Suppressor macrophage (primary cell): ENCODE measurements at places on chromosomes 2 and 18.
A peak's percentile ranks its signal among the peaks of the same experiment; 100 is the strongest.

DNA sequence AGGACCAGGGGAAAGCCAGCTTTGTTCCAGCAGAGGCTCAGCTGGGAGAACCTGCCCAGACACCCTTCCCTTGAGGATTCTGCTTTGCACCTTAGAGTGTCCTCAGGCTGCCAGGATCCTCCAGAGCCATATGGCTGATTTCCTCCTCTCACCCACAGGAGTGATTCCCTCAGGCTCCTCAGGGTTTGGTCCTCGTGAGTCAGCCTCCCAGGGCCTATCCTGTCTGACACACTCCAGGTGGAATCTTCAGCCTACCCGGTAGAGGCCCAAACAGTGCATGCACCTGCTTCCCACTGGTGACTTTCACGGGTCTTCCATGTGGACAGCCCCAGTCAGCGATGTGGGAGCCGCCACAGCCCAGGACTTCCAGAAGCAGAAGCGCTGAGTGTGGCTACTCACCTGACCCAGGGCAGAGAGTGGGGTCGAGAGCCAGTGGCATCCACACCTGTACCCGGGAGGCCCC is 73.3 kb downstream of the TFCP2L1 start:
- no peak for DNase-seq

- no peak for DNase-seq
These were observed 2.5 kb downstream of the PXDN start for GRCh38 chr2:1741851-1742250.

DNA sequence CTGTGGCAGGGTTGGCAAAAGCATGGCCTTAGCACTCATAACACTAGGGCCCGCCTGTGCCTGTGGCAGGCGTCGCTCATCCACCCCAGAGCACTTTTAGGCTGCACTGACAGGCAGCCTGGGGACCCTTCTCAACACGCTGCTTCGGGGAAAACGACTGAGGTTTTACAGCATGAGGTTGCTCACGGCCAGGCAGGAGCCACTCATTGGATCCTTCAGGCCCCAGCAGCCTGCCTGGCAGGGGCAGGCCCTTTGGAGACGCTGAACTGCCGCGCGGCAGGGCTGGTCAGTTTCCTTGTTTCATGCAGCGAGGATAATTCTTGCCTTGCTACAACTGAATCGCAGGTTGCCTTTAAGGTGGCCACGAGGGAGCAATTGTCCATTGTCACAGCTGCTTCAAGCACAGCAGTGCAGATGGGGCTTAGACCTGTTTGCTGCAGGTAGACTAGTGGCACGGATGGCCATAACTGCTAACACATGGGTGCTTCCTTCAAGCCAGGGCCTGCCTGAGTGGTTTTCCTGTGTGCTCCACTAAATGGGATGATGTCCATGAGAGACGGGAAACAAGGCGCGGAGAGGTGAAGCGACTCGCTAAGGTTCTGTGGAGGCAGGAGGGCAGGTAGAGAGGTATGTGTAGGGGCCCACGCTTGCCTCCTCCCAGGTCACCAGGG is 49.9 kb upstream of the HS6ST1 start:
- no peak for DNase-seq

- no peak for DNase-seq
These were observed 301.7 kb downstream of the EIPR1 start for GRCh38 chr2:3075991-3076340.

DNA sequence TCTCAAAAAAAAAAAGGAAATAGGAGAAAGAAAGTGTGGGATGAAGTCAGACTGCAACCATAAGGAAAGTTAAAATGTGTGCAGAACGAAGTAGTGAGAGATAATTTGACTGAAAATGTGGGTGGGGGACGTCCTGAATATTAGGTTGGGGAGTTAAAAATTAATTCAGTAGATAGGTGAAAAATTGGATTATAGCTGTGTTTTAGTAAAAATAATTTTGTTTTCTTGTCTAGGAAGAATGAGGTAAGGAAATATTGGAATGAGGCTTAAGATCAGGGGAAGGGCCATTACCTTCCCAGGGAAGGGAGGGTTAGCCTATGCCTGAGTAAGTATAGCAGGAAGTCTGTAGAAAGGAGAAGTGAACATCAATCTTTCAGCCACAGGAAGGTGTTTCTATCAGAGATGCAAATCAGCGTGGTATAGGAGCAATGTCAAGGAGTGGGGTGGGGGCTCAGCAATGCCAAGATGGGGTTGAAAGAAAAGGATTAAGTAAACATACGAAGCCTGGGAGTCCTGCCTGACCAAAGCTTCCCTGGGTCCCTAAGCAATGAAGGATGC is 250.9 kb downstream of the PIEZO2 start:
- DNase-seq = no peak

DNA sequence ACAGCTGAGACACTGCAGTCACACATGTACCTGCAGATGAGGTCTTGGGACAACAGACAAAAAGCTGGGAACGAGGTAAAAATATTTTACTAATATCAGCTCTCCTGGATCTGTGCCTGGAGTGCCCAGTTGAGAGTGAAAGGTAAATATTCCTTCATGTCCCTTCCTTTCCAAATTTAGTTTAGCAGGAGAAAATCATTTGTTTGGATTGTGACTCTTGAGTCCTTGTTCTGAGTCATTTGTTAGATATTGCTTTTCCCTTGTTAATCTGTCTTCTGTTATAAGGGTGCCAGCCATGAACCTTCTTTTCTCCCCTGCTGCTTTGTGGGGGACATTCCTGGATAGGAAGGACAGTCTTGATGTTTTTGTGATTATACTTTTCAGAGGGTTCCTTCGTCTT is 329.2 kb downstream of the DSC3 start:
- DNase-seq = no peak

DNA sequence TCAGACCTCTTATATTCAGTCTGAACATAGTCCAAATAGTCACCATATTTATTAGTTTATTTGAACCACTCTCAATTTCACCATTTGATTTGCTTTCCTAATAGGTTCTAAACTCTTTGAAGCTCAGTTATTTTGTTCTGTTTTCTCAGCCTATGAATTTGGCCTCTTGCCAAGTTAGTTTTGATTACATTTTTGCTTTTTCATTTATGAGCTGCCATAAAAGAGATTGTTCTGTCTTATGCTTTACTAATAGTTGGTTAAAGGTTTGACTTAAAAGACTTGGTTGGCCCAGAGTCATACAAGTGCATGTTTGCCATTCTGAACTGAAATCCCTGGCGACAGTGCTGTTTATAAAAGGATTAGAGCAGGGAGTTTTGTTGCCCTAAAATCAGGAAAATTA is 85.9 kb upstream of the RANBP2 start:
- no peak for DNase-seq

- DNase-seq = no peak
These were observed 256.0 kb downstream of the EIPR1 start for GRCh38 chr2:3121601-3122000.

- DNase-seq = no peak
These were observed 45.4 kb upstream of the PPP4R1 start for GRCh38 chr18:9659499-9660375.

DNA sequence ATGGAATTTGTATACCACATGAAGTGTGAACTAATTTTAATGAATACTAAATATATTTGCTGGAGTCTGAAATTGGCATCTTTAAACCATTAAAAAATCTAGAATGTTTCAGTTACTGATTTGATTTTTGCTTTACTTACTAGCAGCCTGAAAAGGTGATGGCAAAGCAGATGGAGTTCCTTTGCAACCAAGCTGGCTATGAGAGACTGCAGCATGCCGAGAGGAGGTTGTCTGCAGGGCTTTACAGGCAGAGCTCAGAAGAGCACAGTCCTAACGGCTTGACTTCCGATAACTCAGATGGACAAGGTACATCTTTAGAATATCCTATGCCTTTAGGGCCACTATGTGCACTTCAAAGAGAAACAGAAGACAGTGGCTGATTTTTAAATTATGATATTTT is 36.5 kb downstream of the NAB1 start:
- no peak for DNase-seq

- no peak for DNase-seq
These were observed 283.0 kb downstream of the MYCN start for GRCh38 chr2:16223161-16223840.

- peak; percentile 15 for DNase-seq
These were observed 42.1 kb downstream of the FARSB start for GRCh38 chr2:222613715-222614331.

- no peak for DNase-seq
These were observed 315.5 kb upstream of the MYT1L start for GRCh38 chr2:2646433-2647051.

DNA sequence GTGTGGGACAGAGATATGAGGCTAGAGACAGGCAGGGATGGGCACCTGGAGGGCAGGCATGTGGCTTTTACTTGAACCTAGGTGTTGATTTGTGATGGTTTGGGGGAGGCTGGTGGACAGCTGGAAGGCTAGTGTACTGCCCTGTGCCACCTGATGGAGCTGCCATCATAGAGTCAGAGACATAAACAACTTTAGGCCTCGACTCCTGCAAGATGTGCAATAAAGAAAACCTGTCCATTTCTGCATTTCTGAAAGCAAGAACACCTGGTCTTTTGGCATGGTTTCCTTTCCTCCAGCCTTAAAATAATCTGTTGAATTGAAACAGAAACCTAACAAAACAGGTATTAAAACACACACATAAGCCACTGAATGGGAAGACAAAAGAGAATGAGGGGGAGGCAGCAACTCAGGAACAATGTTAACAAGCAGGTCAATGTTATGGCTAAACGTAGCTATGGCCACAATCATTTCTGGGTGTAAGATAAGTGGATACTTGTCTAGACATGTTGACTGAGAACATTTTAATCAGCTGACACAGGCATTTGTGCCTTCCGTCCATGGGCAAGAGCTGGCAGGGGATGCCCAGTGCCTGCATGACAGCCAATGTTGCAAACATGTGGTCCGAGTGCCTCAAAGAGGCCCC is 87.8 kb downstream of the KCTD1 start:
- DNase-seq = no peak

DNA sequence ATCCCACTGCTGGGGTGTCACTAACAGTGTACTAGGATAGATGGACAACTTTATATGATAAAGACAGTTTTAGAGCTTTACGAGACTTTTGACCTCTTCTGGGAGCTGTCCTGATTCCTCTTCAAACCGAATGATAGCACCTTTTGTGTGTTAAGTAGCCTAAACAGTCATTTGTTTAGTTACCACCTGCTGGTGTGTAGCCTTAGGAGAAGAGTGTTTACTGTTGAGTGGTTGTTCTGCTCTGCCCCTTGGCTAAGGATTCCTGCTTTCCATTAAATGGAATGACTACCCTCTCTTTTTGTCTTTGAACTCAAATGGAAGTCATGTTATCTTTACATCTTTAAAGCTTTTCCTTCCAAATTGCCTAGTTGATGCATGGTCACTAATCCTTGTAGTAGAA is 28.0 kb upstream of the MGAT5 start:
- no peak for DNase-seq

GRCh38 chr2:34353509-34354113 is 754.5 kb upstream of the FAM98A start:
- DNase-seq = no peak

DNA sequence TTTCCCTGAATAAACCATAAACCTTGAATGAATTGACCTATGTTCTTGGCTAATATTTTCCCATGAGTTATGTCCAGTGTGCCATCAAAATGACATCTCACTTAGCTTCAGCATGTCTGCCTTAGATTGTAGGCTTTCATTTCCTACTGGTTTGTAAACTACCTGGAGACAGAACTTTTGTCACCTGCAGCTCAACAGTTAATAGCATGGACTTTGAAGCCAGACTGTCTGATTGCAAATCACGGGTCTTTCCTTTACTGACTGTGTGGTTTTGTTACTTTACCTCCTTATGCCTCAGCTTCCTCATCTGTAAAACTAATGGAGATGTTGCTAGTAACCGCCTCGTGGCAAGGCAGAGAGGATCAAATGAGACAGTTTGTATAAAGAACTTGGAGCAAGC is 187.1 kb downstream of the SUCLG1 start:
- no peak for DNase-seq

- DNase-seq = no peak
These were observed 123.9 kb downstream of the RDH14 start for GRCh38 chr2:18436503-18437005.

GRCh38 chr18:40006634-40007033 is 1948.4 kb upstream of the PIK3C3 start:
- no peak for DNase-seq

- no peak for DNase-seq
These were observed 5.0 kb upstream of the SMAD2 start for GRCh38 chr18:47935321-47936055.

DNA sequence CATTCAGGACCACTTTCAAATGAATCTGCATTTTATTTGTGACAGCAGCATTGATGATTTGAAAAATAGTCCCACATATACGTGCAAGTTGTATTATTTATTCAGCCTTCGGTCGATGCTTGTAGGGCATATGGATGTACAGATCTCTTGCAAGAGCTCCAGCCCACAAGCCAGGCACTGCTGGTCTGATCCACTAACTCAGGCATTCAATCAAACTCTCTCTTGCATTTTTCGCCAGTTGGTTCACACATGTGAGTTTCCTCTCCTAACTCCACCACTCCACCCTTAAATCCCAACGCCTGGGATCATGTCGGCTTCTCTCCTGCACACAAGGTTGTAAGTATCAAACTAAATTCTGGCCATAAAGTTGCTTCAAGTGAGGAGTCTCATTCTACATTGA is 318.7 kb downstream of the CYP26B1 start:
- DNase-seq = no peak

DNA sequence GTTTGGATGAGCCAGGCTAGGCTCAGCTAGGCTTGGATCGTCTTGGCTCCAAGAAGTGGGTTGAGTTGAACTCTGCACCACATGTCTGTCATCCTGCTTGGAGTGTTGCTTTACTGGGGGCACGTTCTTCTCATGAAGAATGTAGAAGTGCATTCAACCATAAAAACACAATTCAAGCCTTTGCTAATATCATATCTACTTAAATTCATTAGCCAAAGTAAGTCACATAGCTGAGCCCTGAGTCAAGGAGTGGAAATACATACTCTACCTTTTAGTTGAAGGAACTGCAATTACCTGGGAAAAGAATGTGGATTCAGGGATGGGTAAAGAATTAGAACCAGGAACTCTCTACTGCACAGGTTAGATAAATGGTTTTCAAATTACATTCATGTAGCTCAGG is 360.4 kb upstream of the KCNH7 start:
- DNase-seq = no peak

DNA sequence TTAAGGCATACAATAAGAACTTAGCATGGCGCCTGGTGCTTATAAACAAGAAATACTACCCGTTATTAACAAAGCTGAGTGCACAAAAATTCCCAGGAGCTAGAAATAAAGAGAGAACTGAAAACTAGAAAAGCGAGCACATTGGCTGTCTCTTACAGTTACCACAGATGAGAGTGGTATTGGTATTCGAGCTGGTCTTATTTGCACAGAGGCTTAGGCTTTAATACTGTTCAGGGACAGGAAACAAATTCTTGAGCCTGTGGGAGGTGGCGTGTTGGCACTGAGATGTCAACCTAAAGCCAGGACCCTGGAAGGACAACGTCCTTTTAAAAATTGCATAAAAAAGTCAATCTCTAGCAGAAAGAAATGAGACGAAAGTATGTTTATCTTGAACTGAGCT is 67.3 kb upstream of the IGFBP2 start:
- DNase-seq = no peak

DNA sequence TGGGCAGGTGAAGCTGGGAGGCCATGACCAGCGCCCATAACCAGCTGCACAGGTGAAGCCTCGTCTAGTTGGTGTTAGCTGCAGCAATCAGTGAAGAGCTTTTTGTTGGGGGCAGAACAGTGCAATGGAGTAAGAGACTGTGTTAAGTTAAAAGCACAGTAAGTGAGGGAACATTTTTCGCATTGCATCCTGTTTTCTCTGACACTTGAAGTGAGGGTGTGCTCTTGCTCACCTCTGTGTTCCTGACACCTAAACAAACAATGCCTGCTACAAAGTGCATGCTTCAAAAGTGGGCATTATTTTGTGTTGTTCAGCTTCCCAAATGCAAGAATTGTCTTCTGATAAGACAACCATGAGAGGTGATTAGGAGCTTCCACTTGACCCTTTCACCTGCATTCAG is 324.0 kb upstream of the ACVR2A start:
- DNase-seq = no peak
